CD8-positive, alpha-beta T cell (primary cell): ENCODE measurements at places on chromosomes 1 and 21.

DNA sequence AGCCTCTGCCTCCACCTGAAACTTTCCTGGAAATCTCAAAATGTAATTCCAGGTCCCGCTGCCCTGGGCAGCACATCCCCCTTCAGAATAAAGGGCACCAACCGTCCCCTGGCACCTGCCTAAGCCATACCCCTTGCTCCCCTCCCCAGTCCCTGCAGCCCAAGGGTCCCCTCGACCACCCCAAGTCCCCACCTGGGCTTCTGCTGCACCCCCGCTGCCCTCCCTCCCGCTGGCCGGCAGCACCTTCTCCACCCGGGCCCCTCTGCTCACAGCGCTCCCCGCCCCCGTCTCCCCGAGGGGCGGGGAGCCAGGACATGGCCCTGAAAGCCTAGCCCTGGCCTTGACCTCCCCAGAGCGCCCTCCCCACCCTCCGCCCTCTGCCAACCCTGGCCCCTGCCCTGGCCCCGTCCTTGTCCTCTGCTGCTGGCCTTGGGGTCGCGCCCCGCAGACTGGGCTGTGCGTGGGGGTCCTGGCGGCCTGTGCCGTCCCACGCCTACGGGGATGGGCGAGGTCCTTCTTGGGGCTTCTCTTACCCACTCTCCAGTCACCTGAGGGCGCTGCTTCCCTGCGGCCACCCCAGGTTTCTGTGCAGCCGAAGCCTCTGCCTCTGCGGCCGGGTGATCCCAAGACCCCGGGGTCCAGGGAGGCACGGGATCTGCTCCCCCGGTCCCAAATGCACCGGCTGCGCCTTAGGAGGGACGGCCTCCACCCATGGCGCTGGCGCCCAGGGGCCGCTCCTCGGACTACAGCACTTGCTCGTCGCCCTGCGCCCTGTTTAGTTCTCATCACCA, 41.7 kb downstream of the WDR4 start:
- DNase-seq, result no peak

DNA sequence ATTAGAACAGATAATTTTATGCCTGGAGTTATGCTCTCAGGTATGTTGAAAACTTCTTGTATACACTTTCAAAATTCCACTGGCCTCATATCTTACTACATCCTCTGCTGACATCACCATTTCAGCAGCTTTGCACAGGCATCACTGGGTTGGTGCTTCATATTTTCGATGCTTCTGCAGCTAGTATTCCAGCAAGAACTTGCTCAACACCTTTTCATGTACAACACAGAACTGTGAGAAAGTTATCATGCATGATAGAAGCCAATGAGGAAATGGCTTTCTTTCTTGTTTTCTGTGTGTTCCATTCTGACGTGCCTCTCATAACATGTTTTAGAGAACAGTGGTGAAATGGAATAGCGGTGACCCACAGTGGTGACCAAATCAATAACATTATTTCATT, 5.1 kb upstream of the GBP5 start:
- no peak for DNase-seq

GRCh38 chr1:226123212-226123560, 60.7 kb downstream of the H3-3A start:
- DNase-seq, result no peak

DNA sequence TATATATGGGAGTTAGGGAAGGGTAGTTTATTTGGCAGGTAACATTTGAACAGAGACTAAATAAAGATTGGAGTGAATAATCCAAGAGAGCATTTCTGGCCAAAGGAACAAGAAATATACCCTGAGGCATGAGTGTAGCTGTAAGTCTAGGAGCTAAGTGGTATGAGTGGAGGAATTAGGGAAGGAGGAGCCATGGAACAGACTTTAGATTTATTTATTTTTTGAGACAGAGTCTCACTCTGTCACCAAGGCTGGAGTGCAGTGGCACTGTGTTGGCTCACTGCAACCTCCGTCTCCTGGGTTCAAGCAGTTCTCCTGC, 18.4 kb downstream of the CAPZA1 start:
- no peak for DNase-seq

DNA sequence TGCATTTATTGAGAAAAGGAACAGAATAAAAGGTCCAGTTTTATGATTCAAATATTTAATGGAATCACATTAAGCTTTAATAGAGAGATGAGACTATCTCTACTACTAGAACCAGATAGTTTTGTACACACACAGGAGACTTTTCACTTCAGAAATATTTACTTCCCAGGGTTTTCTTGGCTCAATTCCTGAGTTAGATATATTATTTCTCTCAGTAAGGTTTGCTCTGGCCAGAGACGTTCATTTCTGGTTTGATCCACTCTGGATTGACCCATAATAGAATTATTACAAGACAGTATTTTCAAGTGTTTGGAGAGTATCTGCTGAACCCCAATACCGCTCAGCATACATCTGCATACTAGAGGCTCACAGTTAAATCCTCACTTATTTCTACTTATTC, 1.3 kb upstream of the RCOR3 start:
- no peak for DNase-seq

DNA sequence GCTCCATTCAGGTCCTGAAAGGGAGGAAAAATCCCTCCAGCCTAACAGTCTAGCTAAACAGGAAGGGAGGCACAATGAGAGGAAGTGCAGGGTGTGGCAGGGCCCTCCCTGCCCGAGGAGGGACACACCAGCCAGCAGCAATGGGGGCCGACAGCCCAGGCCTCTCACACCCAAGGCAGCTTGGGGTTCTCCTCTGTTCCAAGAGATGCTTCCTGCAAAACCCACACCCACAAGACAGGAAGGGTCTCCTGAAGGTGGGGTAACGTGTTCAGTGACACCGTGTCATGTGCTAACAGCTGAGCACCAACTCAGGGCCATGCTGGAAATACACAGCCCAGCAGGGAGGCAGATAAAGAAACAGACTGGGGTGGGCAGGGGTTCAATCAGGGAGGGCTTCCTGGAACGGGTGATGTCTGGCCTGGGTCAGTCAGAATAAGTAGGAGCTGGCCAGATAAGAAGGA, 10.2 kb downstream of the ECE1 start:
- no peak for DNase-seq

- no peak for DNase-seq
These were observed 109.5 kb upstream of the NFIA start for GRCh38 chr1:60972841-60973364.

DNA sequence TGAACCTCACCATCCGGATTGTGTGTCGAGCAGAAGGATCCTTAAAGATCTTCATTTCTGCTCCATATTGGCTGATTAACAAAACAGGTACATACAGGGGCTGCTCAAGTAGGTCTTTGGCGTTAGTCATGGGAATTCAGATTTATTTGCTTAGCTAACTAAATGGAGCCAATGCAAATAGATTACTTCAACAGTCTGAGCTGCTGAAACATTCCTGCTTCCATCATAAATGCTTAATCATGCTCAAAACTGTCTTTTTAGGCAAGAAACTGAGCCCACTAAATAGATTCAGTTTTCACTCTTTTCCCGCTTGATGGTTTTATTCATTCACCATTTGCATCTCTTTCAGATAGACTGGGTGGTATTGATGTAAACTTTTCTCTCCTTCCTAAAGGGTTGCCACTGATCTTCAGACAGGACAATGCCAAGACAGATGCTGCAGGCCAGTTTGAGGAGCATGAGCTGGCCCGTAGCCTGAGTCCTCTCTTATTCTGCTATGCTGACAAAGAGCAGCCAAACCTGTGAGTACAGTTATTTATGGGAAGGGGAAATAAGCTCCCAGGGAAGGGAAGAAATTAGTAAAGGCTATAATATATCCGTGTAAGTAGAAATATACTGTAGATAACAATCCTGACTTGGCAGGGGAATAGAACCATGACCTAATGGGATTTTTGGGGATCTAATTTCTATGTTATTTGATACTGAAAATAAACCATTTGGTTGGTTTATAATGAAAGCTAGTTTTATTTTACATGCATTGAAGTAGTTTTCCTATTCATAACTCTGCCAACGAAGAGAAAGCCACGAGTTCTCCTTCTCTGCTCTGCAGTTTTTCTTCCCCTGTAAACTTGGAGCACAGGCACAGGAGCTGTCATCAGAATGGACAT, 126.4 kb downstream of the VPS13D start:
- DNase-seq, result no peak
